Activated T-helper 1 cell treated with anti-CD3 and anti-CD28 coated beads, Interleukin-2, amount 50 U/mL, for 16 hours (primary cell): ENCODE measurements at places on chromosomes 1 and 21.
A peak's percentile ranks its signal among the peaks of the same experiment; 100 is the strongest.

DNA sequence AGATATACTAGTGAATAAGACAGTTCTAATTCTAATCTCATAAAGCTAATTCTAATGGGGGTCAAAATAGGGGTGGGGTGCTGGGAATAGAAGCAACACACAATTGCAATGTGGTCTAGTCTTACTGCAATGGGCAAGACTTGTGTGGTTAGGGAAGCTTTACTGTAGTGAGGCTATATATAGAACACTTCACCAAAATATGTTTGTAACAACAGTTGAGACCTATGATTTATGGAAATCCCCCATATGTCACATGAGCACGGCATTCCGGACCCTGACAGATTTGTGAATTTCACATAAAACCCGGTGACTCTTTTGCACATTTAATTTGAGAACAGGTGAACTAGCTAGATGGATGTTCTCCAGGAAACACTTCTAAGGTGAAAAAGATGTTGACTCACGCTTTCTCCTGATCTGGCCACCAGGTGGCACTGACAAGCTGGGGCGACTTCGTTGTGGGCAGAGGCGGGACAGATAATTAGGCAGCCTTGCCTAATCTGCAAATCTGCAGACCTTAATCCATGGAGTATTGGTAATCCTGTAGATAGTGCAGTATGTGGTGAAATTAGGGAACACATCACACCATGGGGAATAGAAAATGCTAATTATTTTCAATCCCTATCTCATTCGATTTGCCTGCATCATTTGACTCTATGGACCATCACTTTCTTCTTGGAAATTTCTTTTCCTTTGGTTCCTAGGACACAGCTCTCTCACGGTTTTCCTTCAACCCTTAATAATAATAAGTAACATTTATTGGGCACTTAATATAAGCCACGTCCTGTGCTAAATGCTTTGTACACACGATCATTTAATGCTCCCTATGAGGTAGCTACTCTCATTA, 37.7 kb downstream of the KIAA0040 start:
- peak; percentile 58 for DNase-seq

GRCh38 chr1:67432745-67433144, 2.5 kb upstream of the SERBP1 start:
- no peak for DNase-seq

- no peak for DNase-seq
Observed at GRCh38 chr1:163205513-163205912, 2.8 kb upstream of the RGS5 start.

DNA sequence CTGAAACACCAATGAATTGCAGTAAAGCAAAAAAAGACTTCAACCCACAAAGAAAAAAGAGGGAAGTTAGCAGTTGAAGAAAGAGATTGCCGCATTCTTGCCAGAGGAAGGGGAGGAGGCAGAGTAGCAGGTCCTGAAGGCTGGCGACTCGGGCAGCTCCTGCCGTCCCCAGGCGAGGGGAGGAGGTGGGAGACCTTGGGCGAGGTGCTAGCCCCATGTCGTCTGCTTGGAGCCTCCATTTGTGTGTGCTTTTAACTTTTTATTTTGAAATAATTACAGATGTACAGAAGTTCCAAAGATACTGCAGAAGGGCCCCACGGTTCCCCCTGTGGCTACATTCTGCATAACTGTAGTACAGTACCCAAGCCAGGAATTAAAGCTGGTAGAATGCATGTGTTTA, 6.7 kb downstream of the TRPM2 start:
- DNase-seq, result no peak

GRCh38 chr1:39572379-39573096, 4.1 kb downstream of the PABPC4 start:
- DNase-seq, result no peak

- no peak for DNase-seq
Observed at GRCh38 chr1:119462964-119463363, 44.0 kb upstream of the HSD3B1 start.

DNA sequence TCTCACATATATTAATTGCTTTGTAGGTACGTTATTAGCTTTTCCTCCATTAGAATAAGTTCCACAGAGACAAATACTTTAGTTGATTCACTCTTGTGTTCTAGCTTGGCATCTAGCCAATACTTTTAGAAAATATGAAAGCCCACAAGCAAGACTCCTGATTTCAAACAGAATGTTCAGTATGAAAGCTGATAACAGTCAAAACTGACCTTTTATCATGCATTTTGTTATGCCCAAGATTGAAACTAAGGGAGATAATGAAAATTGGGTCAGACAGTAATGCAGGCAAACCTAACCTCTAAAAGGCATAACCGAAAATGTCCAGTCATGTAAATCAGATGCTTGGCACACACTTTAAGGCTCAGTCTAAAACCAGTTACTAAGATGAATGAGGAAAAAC, 61.7 kb downstream of the ERICH3 start:
- DNase-seq, result no peak

- no peak for DNase-seq
Observed at GRCh38 chr1:81387446-81387845, 413.3 kb upstream of the ADGRL2 start.

GRCh38 chr1:84687714-84688462, 2.4 kb downstream of the SSX2IP start:
- DNase-seq, result no peak
